ENCODE measurements at places on chromosomes 3 and 15.
A peak's percentile ranks its signal among the peaks of the same experiment; 100 is the strongest.

GRCh38 chr3:38604246-38604645 lies 45.2 kb downstream of the SCN5A start:
- DNase-seq = no peak

DNA sequence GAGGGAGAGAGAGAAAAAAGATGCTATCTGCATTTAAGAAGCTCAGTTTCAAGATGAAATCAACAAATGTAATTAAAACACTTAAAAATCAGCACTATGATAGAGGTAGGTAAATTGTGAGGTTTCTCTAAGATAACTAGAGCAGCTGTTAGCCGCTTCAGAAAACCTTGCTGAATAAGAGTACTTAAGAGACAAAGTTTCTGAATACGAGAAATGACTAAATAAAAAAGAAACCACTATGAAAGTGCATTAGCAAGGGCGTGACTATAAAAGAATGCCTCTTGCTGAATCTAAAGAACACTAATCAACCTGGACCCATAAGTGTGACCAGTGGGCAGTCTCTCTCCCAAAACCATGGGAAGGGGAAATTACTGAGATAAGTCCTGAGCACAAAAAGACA lies 41.8 kb downstream of the IQCB1 start:
- no peak for DNase-seq

- no peak for DNase-seq
Measured at GRCh38 chr3:166697495-166697894, 682.6 kb downstream of the ZBBX start.

GRCh38 chr3:179558742-179559364 lies 3.9 kb upstream of the ACTL6A start:
- DNase-seq = peak; percentile 86

DNA sequence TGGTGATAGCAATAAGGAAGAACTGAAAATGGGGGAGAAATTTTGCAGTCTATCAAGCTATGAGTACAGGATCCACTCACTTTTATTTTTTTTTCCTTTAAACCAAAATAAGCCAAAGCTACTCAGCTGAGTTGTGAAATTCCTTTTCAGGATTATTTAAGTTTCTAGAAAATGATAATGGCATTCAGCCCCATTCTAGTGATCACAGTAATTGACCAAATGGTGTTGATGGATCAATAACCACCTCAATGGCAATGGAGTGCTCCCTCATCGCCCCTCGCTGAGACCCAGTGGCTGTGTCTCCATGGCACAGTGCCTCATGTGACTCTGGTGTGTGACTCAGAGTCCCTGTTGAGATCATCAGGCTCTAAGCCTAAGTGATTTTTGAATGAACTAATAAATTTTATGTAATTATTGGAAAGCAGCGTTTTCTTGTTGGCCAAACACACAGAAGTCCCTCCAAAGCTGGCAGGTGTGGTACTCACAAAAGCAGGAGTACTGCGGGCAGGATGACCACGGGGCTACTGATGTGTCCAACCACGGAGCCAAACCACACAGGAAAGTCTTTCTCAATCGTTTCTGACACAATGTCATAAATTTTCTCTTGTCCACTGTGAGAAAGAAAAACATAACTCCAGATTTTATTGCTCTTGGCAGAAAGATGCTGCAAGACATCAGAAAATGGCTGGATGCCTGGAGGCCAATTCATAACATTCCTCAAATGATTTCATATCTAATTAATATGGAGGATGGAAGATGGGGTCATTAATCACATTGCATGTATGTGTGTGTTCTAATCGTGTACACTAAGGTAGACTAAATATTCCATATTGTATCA lies 14.4 kb upstream of the STARD5 start:
- DNase-seq = no peak

DNA sequence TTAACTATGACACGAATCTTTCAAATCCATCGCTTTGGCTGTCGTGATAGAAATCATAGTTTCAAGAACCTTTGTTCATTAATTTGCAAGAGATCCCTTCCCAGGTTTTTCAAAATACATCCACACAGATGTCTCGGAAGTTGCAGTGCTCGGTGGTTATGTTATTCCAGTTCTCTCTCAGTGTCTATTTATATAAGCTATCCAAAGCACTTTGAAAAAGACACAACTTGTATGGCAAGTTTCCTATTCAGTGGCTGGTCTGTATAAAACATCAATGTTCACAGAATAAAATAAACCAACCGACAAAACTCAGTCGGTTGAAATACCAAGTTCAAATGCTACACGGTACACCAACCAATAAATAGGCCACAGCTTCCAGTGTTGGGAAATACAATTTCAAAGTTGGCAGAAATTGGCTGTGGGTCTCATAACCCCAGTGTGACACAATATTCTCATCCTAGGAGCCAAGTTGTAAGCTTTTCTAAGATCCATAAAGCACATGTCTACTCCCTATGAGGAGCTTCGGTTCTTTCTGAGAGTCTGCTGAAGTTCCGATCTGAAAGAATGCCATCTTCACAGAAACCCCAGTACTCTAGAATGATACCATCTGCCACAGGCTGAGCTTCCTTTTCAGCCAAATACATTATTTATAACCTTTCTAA lies 23.7 kb downstream of the SATB1 start:
- DNase-seq = no peak

GRCh38 chr15:35362195-35362829 lies 183.7 kb downstream of the DPH6 start:
- DNase-seq = no peak

DNA sequence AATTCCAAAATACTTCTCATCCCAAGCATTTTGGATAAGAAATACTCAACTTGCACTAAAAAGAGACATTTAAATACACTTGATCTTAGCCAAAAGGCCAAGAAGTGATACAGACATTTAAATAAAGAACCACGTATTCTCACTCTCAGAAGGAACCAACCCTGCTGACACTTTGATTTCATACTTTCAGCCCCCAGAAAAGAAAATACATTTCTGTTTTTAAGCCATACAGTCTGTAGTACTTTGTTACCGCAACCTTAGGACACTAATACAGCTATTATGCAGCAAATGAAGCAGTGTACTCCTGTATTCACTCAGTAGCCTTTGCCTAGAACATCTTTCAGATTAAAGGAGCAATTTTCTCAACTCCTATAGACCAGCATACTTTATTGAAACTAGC lies 86.7 kb downstream of the TBC1D5 start:
- DNase-seq = no peak

DNA sequence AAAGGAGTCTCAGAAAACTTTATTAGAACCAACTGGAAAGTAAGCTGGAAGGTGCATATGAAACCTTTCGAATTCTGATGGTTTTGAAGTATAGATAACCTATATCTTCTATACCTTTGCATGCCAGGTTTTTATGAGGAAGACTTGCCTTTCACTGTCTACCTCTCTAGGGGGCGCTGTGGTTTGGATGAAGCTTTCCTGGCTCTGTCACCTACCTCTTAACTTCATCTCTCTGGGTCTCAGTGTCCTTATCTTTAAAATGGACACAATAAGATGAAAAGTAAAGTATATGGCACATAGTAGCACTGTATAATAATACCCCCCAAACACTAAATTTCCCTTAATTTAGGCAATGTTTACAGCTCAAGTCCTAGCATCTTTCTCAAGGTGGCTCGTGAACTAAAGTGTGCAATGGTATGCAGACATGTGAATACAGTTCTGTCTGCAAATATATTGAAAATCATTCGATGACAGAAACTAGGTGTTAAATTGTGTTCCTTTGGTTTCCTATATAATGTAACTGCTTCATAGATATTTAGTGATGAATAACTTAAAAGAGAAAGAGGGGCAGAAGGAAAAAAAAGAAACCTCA lies 314.3 kb downstream of the CHST2 start:
- DNase-seq = no peak
